Effector memory CD4-positive, alpha-beta T cell (primary cell): ENCODE measurements at places on chromosomes 3 and 15.
A peak's percentile ranks its signal among the peaks of the same experiment; 100 is the strongest.

- no peaks in the 10 kb centered on the region for H3K36me3 ChIP-seq
- H3K4me3 ChIP-seq: no peak overlapping the region
- peaks cover 6% of the 10 kb centered on the region for H3K4me1 ChIP-seq
Measured at GRCh38 chr15:59260090-59260489, 53.4 kb downstream of the LDHAL6B start.

DNA sequence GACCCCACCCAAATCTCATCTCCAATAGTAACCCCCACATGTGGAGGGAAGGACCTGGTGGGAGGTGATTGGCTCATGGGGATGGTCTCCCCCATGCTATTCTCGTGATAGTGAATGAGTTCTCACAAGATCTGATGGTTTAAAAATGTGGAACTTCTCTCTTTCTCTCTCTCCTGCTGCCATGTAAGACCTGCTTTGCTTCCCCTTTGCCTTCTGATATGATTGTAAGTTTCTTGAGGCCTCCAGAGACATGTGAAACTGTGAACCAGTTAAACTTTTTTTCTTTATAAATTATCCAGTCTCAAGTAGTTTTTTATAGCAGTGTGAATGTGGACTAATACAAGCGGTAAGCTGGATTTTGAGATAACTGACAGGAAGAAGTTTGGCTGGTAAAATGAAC lies 60.3 kb upstream of the MBNL1 start:
- no peaks in the 10 kb centered on the region for H3K27me3 ChIP-seq
- H3K4me3 ChIP-seq: no peak overlapping the region
- H3K36me3 ChIP-seq: no peaks in the 10 kb centered on the region
- no peak overlapping the region for H3K27ac ChIP-seq
- peaks cover 18% of the 10 kb centered on the region for H3K4me1 ChIP-seq
- no peak for DNase-seq

- DNase-seq: no peak
- H3K27ac ChIP-seq: peak overlapping the region; percentile 91
- no peaks in the 10 kb centered on the region for H3K27me3 ChIP-seq
- H3K36me3 ChIP-seq: peaks cover 21% of the 10 kb centered on the region
- peak overlapping the region; percentile 78 for H3K4me3 ChIP-seq
Measured at GRCh38 chr3:49673121-49673714, 933 bp upstream of the APEH start.

GRCh38 chr3:197907196-197907595 lies 42.8 kb upstream of the RPL35A start:
- no peaks in the 10 kb centered on the region for H3K36me3 ChIP-seq
- H3K27ac ChIP-seq: no peak overlapping the region
- no peaks in the 10 kb centered on the region for H3K27me3 ChIP-seq
- H3K4me3 ChIP-seq: no peak overlapping the region
- H3K4me1 ChIP-seq: no peaks in the 10 kb centered on the region

GRCh38 chr3:185423178-185423577 lies 60.2 kb downstream of the MAP3K13 start:
- no peaks in the 10 kb centered on the region for H3K27me3 ChIP-seq
- DNase-seq: no peak
- H3K36me3 ChIP-seq: no peaks in the 10 kb centered on the region
- H3K4me1 ChIP-seq: no peaks in the 10 kb centered on the region
- H3K4me3 ChIP-seq: no peak overlapping the region

- no peaks in the 10 kb centered on the region for H3K4me1 ChIP-seq
- H3K27me3 ChIP-seq: no peaks in the 10 kb centered on the region
- H3K4me3 ChIP-seq: no peak overlapping the region
- no peak for DNase-seq
- H3K36me3 ChIP-seq: no peaks in the 10 kb centered on the region
Measured at GRCh38 chr3:74844428-74844827, 230.0 kb upstream of the CNTN3 start.
